ENCODE measurements at places on chromosomes 4 and X.

- no peak for DNase-seq
These were observed 345.7 kb downstream of the ARHGAP10 start for GRCh38 chr4:148077581-148077980.

DNA sequence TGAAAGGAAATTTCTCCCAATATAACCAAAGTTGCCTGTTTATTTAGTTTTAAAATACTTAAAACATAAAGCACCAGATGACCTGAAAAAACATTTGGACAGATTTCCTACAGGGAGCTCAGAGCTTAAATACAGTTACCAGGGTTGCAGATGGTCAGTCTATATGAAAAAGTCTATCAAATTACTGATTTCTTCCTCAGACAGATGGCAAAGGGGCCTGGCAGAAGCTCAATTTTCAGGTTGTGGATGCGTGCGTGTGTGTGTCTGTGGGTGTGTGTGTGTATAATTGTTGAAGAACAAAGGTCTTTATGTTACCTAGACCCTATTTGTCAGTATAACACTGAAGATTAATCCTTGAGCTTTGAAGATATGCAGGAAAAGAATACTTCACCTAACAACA is 169.4 kb downstream of the MAD2L1 start:
- DNase-seq: no peak

- DNase-seq: no peak
These were observed 11.9 kb upstream of the UBE2K start for GRCh38 chr4:39685990-39686389.

DNA sequence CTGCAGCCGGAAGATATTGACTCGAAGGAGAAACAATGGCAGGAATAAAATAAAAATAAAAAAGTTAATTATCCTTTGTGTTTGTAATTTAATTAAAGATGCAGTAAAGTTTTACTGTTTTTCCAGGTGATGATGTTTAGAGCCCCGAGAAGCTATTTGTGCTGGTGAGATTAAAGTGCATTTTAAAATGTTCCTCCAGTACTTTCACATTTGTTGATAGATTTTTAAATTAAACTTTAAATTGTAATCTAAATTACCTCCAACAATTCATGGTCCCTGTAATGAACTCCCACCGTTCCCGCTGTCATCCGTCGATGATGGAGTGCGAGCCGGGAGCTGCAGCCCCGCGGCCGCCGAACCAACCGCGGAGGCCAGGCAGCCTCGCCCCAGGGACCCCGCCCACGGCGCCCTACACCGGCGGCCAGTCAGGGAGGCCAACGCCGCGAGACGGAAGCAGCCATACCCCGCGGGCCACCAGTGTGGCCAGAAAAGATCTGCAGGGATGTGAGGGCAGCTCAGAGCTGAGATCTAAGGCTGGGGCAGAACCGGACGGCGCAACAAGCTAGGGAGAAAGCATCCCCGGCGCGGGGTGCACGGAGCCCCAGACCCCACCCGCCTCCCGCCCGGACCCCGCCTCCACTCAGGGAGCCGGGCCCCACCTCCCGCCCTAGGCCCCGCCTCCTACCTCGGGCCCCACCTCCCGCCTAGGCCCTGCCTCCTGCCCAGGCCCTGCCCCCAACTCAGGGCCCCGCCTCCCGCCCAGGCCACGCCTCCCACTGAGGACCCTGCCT is 104.0 kb downstream of the FAM53A start:
- DNase-seq: peak; percentile 3

DNA sequence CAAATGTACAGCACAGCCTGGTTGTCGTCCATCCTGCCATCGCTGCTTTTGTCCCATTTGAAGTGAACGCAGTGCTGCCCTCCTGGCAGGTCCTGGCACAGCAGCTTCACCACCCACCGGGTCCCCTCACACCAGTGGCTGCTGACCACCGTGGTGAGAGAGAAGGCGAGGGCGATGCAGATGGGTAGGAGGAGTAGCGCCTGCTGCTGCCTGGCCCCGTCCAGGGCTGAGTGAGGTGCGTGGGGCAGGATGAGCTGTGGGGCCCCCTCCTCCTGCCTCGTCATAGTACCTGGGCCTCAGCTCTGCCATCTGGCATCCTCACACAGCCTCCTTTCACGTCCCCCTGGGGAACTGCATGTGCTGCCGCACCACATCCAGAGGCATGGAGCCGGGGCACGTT is 1.8 kb downstream of the DCAF8L2 start:
- DNase-seq: no peak

All from bone marrow (tissue), 2 donors.